ENCODE measurements at places on chromosomes 13 and 19.

GRCh38 chr13:34421347-34421719 is 520.7 kb upstream of the NBEA start:
- DNase-seq, result no peak

GRCh38 chr13:60032851-60033250 is 130.9 kb downstream of the DIAPH3 start:
- DNase-seq, result no peak

- no peak for DNase-seq
Measured at GRCh38 chr19:46115396-46116106, 8.9 kb downstream of the IGFL3 start.

DNA sequence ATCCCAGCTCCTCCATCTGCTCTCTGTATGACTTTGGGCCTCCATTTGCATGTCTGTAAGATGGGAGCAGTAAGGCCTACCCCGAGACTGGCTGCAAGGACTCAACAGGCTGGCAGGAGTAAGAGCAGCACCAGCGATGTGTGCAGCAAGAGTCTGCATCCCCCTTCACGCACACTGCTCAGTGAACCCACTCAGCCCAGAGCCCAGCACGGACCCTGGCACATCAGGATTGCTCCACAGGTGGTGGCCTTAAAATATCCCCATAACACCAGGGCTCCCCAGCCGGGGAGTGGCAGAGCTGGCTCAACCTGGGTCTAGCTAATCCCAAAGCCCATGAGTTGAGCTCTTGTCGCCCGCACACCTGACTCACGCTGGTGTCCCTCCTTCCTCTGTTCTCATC is 23.4 kb downstream of the VRK3 start:
- no peak for DNase-seq

GRCh38 chr19:35436477-35437405 is 11.3 kb upstream of the FFAR2 start:
- no peak for DNase-seq
